ENCODE measurements at places on chromosomes 3 and 15.
A peak's percentile ranks its signal among the peaks of the same experiment; 100 is the strongest.

DNA sequence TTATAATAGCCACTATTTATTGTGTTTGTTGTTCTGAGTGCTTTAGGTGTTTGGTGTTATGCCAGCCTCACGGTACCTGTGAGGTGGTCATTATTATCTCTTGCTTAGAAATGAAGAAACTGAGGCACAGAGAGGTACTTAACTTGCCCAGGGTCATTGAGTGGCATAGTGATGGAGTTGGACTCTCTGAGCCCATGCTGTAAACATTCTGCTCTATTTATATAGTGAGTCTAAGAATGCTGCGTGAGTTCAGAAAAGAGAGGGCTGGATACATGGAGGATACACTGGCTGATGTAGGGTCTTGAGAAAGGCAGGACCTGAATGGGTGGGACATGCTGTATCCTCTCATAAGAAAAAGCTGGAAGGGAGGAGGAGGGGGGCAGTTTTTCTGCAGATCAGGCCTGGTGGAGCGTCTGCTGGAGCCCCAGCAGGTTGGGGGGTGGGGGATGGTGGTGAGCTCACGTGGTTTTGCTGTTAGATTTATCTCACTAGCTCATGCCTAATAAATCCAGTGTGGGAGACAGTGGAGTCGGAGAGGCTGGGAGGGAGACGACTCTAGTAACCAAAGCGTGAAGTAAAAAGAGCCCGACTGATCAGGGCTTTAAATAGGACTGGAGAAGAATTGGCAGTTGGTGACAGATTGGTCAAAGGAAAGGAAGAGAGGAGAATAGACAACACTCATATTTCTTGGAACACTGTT is 16.0 kb downstream of the MED12L start:
- no peak for DNase-seq

- no peak for DNase-seq
These were observed 23.7 kb upstream of the FURIN start for GRCh38 chr15:90844696-90845095.

- DNase-seq, result no peak
These were observed 401.5 kb upstream of the FRG2C start for GRCh38 chr3:75262661-75263060.

DNA sequence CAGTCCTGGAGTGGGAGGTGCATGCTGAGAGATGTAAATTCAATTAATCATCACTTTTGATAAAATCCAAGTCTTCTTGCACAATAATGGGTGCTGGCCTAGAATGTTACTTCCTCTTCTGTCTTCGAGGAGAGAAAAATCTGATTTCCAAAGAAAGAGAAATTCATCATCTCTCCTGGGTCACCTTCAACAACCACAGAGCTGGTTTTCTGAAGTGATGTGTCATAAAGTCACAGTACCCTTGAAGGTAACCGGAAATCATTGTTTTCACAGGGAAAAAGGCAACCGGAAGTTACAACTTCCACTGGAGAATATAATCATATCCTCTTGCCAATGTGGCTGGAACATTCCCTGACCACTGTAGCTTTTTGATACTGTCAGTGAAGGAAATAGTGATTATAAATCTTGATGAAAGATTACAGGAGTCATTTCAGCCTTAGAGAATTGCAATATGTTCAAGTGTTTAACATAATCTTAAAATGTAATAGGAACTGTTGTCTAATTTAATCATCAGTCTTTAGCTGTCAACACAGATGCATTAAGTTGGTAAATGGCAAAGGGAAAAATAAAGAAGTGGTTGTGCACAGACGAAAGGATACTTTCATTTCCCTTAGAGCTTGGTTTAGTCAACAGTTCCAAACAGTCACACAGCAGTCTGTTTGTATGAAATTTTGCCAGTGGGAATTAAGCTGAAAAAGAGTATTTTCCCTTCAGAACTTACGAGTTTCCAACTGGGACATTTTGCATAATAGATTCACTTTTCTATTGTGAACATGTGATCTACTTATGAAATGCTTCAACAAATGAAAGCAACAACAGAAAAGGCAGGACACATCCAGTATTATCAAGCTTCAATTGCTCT is 106.5 kb upstream of the SLC4A7 start:
- DNase-seq, result no peak

DNA sequence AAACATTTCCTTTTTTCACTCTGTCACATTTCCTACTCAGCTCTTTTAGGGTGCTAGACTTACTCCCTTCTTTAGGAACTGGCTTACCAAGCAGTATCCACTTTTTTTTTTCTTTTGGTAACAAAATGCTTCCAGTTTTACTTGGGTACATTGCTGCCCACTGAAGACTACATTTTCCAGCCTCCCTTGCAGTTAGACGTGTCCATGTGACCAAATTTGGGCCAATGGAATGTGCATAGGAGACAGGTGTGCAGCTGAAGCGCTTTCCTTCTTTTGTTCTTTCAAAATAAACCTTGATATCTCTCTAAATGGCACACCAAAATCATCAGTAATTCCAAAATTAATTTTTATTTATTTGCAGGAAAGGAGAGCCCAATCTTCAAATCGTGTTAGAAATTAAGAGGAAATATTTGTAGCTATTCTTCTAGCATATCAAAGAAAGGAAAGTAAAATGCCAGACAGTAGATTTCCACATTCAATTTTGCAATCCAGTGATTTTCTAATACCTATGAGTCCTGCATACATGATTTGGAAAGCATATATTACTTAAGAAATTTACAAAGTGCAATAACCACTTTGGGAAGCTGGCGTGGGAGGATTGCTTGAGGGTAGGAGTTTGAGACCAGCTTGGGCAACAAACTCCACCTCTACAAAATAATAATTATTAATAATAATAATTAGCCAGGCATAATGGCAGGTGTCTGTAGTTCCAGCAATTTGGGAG is 422.0 kb upstream of the FRG2C start:
- DNase-seq, result no peak

DNA sequence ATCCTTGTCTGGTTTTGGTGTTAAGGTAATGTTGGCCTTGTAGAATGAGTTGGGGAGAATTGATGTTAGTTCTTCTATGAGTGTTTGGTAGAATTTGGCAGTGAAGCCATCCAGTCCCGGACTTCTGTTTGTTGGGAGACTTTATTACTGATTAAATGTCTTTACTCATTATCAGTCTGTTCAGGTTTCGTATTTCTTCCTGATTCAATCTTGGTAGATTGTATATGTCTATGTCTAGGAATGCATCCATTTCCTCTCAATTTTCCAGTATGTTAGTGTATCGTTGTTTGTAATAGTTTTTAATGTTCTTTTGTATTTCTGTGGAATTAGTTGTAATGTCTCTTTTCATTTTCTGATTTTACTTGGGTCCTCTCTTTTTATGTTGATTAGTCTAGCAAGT is 39.4 kb downstream of the NCK1 start:
- no peak for DNase-seq

DNA sequence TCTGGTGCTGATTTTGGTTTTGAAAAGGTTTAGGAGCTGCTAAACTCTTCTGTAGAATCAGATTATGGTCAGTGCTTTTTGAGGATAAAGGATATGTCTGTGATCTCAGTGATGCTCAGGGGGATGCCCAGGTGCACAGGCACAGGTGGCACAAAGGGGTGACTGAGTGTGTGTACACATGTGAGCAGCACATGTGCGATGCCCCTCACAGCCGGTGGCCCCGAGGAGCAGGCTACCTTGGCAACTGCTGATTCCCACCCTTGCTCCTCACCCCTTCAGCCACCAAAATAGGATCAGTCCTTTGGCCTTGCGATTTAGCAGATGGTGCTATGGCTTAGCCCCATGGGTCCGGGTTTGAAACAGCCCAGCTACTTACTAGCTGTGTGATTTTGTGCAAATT is 51.1 kb downstream of the POMGNT2 start:
- DNase-seq, result no peak

- DNase-seq, result no peak
These were observed 2.2 kb upstream of the FOXB1 start for GRCh38 chr15:60001610-60002527.

DNA sequence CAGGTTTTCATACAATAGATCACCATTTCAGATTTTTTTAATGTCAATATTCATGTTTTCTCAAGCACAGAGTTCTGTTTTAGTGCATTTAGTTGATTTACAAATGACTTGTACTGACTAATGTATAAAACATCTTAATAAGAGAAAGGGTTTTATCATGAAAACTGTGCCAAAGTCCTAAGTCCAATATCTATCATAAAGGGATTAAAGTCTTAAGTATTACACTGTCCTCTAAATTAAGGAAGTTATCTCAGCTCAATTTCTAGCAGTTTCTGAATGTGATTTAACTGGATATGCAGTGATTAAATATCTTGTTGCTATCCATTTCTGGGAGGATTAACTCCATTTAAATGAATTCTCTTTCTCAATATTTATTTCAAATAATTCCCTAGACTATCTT is 381.1 kb upstream of the CNTN4 start:
- DNase-seq, result no peak

DNA sequence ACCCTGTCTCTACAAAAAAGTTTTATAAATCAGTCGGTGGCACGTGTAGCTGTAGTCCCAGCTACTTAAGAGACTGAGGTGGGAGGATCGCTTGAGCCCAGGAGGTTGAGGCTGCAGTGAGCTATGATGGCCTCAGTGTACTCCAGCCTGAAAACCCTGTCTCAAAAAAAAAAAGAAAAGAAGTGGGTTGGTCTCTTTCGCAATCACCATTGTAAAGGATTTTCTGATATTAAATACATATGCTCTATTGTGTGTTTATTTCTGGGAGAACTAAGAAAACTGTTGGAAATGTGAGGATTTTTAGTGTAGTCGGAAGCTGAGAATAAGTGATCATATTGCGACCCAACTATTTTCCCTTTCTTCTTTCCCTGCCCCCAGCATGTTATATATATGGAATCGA is 7.5 kb downstream of the ZNF710 start:
- no peak for DNase-seq

- DNase-seq, result no peak
These were observed 88.0 kb downstream of the PIK3R4 start for GRCh38 chr3:130658678-130659077.

- DNase-seq, result no peak
These were observed 107.6 kb downstream of the IMPG2 start for GRCh38 chr3:101212730-101213129.

GRCh38 chr3:67644827-67645226 is 9.6 kb downstream of the SUCLG2 start:
- no peak for DNase-seq

- no peak for DNase-seq
These were observed 263.9 kb upstream of the STT3B start for GRCh38 chr3:31268868-31269267.

DNA sequence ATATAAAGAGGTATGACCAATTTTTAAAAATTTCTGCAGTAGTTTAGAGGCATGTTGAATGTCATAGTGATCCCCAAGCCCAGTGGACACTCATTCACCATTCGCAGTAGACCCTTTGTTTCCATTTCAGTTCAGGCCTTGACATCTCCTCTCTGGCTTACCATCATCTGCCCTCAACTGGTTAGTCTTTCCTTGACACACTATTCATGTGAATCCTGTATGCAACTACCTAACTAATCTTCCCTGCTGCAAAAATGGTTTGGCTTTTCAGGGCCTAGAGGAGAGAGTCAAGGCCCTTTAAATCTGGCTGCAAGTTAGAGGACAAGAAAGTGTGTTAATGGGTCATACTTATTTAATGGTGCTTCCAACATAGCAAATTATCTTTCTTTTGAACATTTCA is 10.9 kb downstream of the APH1B start:
- peak; percentile 28 for DNase-seq

- DNase-seq, result no peak
These were observed 139.8 kb upstream of the TNIK start for GRCh38 chr3:171600030-171600429.

GRCh38 chr15:35886765-35887164 is 340.8 kb upstream of the DPH6 start:
- DNase-seq, result no peak

- no peak for DNase-seq
These were observed 13.8 kb downstream of the TMEM266 start for GRCh38 chr15:76073554-76073953.

GRCh38 chr15:69751566-69751965 is 298.9 kb downstream of the RPLP1 start:
- no peak for DNase-seq

DNA sequence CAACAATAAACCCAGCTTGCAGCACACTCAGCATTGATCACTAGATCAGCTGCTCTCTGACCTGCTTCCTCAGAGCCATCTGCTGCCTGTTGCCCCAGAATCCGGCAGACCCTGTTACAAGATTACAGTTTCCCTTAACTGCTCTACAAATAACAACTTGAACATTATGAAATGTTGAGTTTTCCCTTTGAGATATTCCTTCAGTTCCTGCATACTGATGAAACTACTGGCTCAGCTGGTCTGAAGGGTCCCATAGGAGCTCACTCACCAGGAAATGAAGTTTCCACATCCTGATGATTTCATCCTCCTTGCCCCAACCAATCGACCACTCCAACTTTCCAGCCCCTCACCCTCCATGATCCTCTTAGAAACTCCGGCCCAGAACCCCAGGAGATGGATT is 281.9 kb downstream of the OCA2 start:
- no peak for DNase-seq

DNA sequence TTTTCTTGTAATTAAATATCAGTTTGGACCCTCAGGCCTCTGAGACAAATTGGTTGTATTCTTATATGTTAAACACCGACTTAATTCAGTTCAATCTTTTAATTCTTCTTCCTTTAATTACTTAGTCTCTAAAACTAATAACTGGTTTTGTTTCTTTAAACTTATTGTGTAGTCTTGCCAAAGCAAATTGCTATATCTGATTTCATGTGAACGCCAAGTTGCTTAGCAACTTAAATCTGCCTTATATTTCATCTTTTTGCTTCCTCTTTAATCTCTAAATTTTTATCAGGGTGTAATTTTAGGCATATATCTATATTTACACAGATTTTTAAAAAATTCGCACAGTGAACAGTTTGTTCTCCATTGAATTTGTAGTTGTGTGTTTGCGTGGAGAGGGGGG is 82.2 kb downstream of the CADM2 start:
- no peak for DNase-seq

- no peak for DNase-seq
These were observed 43.3 kb downstream of the CYFIP1 start for GRCh38 chr15:22936577-22937472.

DNA sequence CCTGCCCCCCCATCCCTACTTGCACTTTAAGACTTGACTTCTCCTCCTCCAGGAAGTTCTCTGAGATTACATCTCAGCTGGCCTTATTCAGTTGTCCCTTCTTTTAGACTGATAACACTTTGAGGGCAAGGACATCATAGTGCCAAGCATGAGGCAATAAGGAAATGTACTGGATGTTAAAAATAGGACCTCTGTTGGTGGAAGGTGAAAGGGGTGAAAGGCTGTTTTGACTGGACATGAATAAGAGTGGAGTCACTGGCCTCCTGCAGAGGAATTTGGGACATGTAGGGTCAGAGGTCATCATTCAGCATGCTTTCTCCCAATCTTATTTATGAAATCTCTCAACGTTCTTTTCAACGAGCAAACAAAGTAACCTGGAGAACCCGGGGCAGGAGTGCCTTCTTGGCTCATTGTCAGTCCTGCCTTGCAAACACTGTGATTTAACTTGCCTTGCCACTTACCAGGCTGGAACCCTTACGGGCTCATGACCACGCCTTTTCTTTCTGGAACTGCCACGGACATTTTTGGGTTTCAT is 38.6 kb downstream of the TRIM71 start:
- no peak for DNase-seq

Measured in cerebellar cortex (tissue), 1 donor.